ENCODE measurements at places on chromosomes 4 and X. TPM values are rescaled to one million over a fixed set of nuclear protein-coding genes. Genes with fewer than 3 reads are reported as not detected.

DNA sequence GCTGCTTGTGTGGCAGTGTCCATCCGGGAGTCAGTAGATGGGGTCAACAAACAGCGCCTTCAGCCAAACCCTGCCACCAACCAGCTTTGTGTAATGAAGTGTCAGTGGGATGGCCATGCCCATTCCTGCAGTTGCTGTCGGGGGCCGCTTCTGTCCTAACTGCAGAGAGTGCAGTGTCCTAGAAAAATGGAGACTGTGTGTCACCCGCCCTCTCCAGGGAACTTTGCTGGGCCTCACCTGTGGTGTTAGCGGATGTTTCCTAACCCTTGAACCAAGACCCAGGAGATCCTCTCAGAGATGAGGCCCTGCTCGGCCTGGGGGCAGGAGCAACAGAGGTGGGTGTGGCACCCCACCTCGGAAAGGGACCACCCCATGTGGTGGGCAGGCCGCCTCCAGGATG is 35.3 kb upstream of the HGFAC start:
- H3K4me3 ChIP-seq, result no peak overlapping the region
- H3K27me3 ChIP-seq, result no peaks in the 10 kb centered on the region
- peaks cover 21% of the 10 kb centered on the region for H3K36me3 ChIP-seq
- no peak for DNase-seq

DNA sequence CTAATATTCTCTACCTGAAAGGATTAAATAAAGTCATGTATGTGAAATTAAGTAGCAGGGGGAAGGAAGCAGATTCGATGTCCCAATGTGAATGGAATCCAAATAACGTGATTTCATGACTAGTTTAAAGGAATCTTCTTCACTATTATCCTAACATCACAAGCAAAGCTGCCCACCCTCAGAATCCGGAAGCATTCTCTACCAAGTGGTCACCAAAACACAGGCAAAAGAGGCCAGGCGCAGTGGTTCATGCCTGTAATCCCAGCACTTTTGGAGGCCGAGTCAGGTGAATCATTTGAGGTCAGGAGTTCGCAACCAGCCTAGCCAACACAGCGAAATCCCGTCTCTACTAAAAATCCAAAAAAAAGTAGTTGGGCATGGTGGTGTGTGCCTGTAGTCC is 212.9 kb downstream of the LDB2 start:
- DNase-seq, result no peak
- no peaks in the 10 kb centered on the region for H3K27me3 ChIP-seq
- no peaks in the 10 kb centered on the region for H3K4me1 ChIP-seq
- no peak overlapping the region for H3K27ac ChIP-seq
- H3K4me3 ChIP-seq, result no peak overlapping the region

ATRX gene
- total RNA-seq, result 95.4 TPM

SMR3A gene
- total RNA-seq, result not detected

PAGE1 gene
- total RNA-seq, result not detected

GRCh38 chrX:5842601-5843000 is 386.1 kb downstream of the NLGN4X start:
- no peak overlapping the region for H3K4me3 ChIP-seq
- H3K27me3 ChIP-seq, result no peaks in the 10 kb centered on the region
- no peaks in the 10 kb centered on the region for H3K36me3 ChIP-seq
- H3K27ac ChIP-seq, result no peak overlapping the region
- no peak for DNase-seq

ARHGEF38 gene
- total RNA-seq, result 0.11 TPM

DNA sequence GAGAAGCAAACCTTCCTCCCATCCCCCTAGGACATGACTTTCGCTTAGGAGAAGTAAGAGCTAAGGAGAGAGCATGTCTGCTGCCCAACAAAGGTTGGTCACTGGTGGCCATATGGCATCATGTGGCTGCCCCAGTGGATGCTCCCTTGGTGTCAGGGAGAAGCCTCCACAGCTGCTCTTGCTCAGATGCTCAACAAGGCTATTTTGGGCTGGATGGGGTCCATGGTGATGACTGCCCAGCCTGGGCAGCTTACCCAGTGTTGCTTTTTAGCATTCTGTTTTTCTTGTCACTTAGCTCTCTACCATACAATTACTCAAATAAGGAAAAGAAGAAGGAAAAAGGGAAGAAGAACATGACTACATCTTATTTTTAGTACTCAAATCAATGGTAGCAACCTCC is 48.9 kb upstream of the PPARGC1A start:
- DNase-seq, result no peak
- H3K4me1 ChIP-seq, result no peaks in the 10 kb centered on the region
- no peaks in the 10 kb centered on the region for H3K27me3 ChIP-seq
- H3K36me3 ChIP-seq, result no peaks in the 10 kb centered on the region

PDE6B gene
- total RNA-seq, result 16.8 TPM

SGCB gene
- 36.4 TPM for total RNA-seq

DNA sequence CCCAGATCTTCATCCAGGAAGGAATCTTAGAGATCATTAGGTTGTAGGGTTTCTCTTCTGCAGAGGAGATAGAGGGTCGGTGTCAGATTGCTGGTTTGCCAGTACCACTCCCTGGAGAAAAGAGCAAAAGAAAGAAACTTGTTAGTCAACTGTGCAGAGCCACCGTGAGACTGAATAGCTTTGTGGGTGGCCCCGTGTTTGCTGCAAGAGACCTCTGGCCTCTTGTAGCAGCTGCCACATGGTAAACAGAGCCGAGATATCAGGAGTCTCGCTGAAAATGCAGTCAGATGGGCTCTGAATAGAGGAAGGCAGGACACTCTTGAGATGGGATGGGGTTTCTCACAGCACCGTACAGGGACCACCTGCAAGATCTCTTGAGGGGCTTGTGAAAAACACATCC is 149.7 kb downstream of the PTTG2 start:
- H3K4me1 ChIP-seq, result peaks cover 11% of the 10 kb centered on the region
- no peaks in the 10 kb centered on the region for H3K27me3 ChIP-seq
- H3K36me3 ChIP-seq, result peaks cover 23% of the 10 kb centered on the region
- no peak for DNase-seq
